ENCODE measurements at places on chromosomes 1 and 21.

DNA sequence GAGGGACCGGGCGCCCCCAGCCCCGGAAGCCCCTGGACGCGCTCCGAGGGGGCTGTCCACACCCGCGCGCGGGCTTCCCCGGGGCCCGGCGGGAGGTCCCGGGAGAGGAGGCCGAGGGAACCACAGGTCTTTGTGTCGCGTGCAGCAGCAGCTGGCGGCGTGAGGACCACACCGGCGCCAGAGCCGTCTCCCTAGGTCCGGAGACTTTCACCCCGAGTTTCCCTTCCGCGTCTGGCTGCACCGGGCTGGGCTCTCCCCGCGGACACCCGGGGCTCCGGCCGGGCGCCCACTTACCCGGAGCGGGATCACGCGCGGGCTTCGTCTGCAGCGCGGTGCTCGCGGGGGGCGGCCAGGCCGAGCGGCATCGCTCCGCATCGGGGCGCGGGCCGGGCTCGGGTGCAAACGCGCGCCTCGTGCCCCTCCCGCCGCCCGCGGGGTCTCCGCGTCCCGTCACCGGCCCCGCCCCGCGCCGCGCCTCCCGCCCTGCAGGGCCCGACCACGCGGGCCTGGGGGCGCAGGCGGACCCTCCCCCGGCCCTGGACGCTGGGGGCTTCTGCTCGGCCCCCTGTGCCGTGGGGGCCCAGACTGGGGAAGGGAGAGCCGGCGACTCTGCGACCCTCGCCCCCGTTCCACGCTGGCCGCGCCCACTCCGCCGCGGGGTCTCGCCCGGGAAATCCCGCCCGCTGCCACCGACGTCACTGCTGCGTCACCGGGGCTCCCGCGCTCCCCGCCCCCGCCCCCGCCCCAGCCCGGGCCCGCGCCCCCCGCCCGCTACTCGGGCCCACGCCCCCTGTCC is at the start of gene GNG4:
TSS of gene GNG4 (minus strand) at position 417 of the 796 bp plus-strand sequence. CDS start 65,946 bp downstream, outside the sequence.
- DNase-seq: no peak

DNA sequence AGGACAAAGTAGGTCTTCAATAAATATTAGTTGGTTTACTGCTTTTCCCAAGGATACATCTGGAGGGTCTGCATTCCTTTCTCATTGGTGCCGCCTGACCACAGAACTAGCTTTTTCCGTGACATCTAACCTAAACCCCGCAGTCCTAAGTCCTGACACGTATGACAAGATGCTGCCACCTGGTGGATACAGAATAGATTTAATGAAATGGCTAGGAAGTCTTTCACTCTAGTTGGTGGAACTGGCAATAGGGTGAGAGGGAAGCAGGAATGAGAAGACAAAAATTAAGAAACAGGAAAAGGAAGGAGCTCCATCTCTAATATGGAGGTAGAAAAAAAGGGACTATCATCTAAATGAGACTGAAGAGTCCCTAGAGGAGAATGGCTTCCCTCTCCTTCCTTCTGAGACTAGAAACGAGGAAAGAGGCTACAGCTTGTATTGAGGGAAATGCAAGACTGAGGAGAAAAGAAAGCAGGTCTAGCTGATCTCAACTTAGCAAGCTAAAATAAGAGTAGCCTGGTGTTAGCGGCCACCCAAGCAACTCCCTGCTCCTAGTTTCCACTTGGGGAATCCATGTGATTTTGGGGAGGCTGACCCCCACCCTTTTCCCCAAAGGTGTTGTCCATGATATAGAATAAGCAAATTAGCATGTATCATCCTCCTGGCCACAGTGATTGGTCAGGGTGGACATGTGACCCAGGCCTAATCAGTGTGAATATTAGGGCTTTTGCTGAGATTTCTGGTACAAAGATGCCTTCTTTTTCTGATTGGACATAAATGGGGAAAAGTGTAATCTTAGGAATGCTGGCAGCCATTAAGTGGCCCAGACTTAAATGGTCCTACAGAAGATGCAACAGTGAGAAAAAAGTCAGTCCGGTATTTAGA is 5.9 kb downstream of the RFX5 start:
- DNase-seq: peak; percentile 55

DNA sequence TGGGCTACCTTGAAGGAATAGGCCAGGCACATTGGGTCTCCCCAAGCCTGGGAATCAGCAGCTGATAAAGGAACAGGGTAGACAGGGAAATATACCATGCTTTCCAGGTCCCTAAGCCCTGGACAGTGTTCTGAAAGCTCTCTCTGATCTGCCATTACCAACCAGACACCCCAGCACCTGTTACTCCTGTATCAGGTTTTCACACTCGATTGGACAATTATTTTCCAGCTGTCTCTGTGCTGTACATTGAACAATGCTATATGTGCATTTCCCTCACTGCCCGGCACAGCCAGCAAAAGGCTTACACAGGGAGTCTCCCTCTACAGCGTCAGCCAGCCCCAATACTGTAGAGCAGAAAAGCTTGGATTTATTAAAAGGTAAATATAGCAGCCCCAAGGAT is 4.7 kb downstream of the CFAP45 start:
- DNase-seq: no peak

DNA sequence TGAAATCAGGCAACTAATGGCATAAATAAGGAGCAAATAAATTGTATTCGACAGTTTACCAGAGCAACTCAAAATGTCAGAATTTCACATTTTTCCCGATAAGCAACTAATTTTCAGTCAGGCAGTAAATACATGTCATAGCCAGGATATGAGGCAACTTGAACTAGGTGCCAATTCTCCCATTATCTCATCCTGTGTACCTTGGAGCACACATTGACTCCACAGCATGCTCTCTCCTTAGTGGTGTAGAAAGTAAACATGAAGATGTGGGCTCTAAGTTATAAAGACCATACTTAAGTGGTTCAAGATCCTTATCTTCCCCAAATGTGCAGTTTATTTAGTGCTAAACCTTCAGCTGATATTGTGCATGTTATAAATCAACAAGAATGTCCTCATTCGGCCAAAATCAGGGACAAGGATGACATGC is 197.8 kb downstream of the VAV3 start:
- DNase-seq: no peak

DNA sequence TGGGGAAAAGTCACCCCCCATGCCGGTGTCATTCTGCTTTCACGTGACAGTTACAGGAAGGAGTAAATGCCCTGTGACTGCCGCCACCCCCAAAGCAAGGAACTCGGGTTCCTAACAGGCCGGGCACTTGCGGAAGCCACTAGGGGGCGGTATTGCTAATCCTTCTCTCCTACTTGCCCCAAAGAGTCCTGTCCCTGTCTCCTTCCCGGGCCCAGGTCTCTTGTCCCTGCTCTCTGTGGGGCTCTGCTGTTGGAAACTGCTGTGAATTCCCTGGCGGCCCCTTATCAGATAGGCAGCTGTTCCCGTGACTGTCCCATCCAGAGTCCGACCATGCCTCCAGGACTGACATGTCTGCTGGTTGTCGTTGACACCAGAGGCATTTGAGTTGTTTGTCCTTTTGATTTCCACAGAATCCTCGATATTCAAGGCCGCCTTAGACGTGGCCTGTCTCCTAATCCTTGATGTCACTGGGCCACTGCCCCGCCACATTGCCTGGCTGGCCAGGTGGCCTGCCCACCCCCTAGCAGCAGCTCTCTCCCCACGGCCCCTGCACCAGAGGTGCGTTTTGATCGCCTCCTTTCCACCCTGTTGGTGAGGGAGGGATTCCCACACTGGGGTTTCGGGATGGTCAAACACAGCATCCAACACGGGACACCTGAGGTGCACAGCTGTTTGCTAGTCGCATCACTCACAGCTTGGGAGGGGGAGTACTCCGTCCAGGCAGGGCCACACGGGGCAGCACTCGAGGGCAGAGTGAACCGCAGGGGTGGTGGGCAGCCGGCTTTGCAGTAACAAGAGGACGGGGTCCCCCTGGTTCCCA is 37.3 kb downstream of the CHAF1B start:
- DNase-seq: peak; percentile 69

GRCh38 chr1:148307583-148308185 is 155.6 kb upstream of the NBPF11 start:
- DNase-seq: no peak

DNA sequence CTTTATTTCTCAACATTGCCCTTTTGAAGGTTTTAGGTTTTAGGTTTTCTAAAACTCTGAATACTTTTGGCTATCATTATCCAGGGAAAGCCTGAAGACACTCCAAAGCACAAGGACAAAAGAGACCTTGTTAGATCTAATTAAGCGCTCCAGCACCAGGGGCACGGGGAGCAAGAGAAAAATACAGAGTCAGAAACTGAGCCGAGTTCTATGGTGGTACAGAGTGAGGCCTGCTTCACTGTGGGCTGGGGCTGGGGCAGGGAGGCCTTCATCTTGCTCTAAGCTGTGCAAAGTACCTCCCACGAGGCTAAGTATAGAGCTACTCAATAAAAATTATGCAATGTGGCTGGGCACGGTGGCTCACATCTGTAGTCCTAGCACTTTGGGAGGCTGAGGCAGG is 19.7 kb upstream of the RAB4A start:
- no peak for DNase-seq

DNA sequence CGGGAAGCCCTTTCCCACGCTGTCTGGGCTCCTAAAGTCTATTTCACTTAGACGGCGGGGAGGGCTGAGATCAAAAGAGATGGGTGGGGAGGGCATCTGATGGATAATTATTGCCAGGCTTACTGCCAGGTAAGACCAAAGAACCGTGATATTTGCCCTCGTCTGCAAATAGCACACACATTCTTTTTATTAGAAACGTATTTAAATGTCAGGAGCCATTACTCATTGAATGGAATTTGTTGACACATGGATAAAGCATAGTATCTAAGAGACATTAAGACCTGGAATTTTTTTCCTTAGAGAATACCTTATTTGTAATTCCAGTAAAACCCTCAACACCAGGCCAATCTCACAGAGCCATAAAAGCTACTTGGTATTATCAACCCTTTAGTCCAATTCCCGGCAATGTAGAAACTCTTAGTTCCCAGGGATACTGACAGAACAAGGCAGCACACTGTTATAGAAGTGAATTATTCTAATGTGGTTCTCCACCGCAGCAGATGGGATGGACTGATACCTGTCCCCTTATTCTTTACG is 10.6 kb downstream of the URB1 start:
- DNase-seq: no peak

DNA sequence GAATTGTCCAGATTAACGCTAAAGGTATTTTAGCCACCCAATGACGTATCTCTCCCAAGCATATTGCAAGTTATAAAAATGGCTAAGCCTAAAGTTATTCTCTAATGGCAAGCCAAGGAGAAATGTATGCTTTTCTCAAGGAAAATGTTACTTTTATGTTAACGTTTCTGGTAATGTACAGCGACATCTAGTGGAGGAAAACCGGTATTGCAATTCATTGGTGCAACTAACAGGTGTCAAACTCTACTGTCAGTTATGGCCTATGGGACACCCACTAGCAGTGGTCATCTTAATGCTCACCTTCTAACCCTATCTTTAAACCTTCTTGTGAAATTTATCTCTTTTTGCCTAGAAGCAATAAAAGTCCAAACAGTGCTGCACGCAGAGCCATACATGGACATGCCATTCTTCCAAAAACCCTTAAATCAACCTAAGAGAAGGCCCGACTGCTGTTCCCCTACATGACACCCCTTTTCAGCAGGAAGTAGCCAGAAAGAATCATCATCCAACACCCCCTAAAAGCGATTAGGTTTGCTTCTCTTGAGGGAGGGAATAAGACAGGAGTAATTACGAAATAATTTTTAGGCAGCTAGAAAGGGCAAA is 68.7 kb upstream of the LRIF1 start:
- DNase-seq: peak; percentile 43

GRCh38 chr1:187839873-187840272 is 1011.1 kb downstream of the PLA2G4A start:
- DNase-seq: no peak

- DNase-seq: peak; percentile 89
Measured at GRCh38 chr1:28091043-28091781, 2.8 kb upstream of the EYA3 start.

- peak; percentile 67 for DNase-seq
Measured at GRCh38 chr21:38766987-38767722, 38.6 kb upstream of the ETS2 start.

DNA sequence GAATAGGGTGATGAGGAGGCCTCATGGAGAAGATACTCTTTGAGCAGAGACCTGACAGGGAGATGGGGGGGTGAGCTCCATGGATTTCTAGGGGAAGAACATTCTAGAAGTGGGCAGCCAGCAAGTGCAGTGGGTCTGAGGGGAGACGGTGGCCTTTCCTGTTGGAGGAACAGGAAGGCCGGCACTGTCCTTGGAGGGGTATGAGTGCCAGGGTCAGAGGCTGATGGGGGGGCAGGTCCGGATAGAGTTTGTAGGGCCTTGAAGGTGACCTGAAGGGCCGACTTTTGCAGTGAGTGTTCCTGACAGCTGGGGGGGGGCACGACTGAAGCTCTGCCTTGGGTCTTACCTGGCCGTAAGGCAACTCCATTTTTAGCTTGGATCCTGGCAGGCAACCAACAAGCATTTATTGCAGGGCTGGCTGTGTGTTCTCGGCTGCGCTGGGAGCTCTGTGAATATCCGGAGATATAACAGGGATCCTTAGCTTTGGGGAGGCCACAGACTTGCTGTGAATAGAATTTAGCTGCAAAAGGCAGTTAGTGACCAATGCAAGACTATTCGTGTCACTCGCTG is 130.6 kb downstream of the MRPS6 start:
- no peak for DNase-seq

DNA sequence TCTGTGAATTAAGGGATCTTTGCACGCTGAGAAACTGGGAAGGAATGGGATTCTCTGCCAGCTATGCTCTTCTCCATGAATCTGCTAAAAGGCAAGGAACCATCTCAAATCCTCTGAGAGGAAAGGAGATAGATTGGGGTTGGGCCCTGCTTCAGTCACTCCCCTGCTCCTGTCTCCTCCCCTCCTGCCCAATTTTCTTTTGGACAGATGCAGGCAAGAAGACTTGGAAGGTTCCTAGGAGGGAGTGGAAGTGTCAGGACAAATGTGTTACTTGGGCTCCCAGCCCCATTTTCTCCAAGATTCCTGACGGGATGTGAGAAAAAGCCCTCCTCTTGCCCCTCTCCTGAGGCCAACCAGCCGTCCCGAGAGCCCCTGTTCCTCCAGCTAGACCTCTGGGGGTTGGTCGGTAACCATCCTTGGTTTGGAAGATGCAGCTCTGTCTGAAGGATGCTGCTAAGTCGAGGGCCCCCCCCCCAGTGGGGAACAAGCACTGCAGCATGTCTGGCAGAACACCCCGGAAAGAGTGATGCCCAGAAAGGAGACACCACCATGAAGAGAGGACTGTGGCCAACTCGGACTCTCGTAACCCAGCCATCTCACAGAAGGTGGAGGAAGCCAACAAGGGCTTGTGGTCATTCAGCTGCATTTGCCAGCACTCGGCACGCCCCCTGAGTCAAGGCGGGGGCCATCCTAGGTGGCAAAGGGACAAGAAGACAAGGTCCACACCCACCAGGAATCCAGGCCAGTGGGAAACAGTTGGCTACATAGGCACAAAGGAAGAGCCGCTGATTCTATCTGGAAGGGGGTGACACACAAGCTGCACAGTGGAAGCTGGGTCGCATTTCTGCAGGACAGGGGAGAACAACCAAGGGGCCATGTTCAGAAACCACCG is 43.7 kb downstream of the CDK18 start:
- DNase-seq: no peak

GRCh38 chr1:201888282-201889089 is at the start of gene SHISA4:
Gene SHISA4 (plus strand): TSS chr1:201888898. CDS start chr1:201888995, 97 bp downstream.
- no peak for DNase-seq

- DNase-seq: no peak
Measured at GRCh38 chr1:56295949-56296929, 283.1 kb downstream of the PLPP3 start.

- no peak for DNase-seq
Measured at GRCh38 chr1:78373676-78374075, 117.1 kb upstream of the PTGFR start.

GRCh38 chr1:64082459-64082858 is 121.0 kb upstream of the UBE2U start:
- no peak for DNase-seq

- DNase-seq: no peak
Measured at GRCh38 chr1:61474269-61474817, 250.6 kb downstream of the TM2D1 start.
